ENCODE measurements at places on chromosomes 3 and 15.

- peak; percentile 50 for DNase-seq
These were observed 59.4 kb downstream of the TMEM44 start for GRCh38 chr3:194573680-194574437.

DNA sequence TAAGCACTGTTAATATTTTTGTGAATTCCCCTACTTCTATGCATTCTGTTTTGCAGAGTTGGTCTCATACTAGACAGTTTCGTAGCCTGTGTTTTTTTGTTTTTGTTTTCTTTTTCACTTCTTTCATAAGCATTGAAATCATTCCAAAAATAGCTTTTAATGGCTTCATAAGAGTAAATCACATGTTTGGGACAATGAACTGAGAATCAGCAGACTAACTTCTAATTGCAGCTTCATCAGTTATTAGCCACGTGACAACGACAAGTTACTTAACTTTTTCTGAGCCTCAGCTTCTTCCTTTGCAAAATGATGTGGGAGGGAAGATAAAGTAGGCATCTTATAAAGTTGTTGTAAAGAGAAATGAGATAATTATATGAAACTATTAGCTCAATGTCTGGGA lies 124.8 kb downstream of the LIPC start:
- no peak for DNase-seq

- DNase-seq = no peak
These were observed 71.9 kb downstream of the FILIP1L start for GRCh38 chr3:100042166-100042981.

GRCh38 chr3:114101101-114101500 lies 44.6 kb downstream of the QTRT2 start:
- no peak for DNase-seq

GRCh38 chr15:86969364-86969763 lies 889.7 kb downstream of the AGBL1 start:
- DNase-seq = no peak

GRCh38 chr3:100603469-100603868 lies 5.9 kb upstream of the ADGRG7 start:
- no peak for DNase-seq

DNA sequence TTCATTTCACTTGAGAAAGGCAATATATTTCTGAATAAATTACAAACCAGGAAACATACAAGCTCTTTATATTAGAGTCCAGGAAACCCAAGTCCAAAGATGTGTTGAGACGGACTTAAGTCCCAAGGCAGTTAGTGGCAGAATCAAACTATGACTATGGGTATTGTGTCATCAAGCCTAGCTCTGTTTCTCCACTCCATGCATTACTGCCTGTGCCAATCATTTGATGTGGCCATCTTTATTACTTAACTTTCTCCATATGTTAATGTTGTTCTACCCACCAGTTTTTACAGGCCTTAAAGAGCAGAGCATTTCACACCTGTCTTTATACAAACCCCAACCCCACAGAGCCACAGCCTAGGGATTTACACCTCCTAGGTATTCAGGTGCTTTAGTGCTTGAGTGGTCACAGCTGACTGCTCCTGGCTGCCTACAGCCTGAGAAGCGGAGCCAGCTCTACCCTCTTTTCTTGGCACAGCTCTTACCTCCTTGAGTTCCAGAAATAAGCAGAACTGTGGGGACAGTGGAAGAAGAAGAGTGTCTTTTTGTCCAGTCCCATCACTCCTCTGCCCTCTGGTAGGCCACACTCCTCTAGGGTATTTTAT lies 92.1 kb downstream of the DTWD1 start:
- no peak for DNase-seq

- DNase-seq = no peak
These were observed 296.5 kb downstream of the THSD4 start for GRCh38 chr15:71411538-71412482.

- DNase-seq = no peak
These were observed 7.6 kb upstream of the ACOX2 start for GRCh38 chr3:58544541-58544940.

- no peak for DNase-seq
These were observed 103.4 kb upstream of the MELTF start for GRCh38 chr3:197132916-197133530.

DNA sequence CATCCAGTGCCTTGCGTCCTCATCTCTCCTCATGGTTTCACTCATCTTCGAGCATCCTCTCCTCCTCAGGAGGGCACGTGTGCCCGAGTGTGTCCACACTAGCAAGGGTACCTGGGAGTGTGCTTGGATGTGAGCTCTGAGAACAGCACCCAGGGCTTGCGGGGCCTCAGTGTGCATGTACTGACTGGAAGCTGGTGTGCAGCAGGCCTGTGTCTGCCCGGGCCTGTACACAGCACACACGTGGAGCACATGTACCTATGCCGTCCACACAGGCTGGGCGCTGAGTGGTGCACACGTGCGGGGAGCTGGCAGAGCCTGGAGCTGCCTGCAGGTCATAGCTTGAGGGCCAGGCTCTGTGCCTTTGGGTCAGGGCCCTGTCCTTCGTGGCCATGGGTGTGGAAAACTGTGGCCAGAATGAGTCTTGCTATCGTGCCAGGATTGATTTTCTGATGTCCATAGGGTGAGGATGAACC lies 34.9 kb downstream of the TSPAN3 start:
- no peak for DNase-seq

DNA sequence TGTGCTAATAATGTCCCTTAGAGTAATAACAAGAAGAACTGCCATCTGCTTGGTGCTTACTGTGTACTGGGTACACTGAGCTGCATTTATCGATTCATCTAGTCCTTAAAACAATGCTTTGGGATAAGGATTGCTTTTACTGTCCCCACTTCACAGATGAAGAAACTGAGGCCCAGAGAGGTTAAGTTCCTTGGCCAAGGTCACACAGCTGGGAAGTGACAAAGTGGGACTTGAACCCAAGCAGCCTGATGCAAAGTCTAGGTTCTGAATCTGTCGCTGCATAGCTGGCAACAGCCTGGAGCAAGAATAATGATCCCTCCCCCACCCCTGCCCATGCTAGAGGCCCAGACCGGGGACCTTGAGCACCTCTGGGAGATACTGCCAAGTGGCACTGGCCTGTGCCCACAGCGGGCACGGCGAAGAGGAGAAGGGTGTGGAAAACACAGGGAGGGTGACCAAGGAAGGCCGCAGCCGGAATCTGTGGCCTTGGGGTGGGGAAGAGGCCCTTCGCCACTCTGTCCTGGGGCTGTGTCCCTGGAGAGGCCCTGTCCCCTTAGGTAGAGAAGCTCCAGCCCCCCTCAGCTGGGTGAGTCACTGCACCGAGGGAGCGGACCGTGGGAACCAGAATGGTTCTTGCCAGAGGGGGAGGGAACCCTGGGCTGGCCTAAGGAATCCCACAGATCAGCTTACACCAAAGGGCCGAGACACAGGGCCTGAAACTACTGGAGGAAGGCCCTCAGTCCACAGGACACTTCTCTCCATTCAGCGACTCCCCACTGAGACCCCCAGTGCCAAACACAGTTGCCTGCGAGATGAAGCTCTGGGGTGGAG lies 3.5 kb downstream of the PLXND1 start:
- no peak for DNase-seq

DNA sequence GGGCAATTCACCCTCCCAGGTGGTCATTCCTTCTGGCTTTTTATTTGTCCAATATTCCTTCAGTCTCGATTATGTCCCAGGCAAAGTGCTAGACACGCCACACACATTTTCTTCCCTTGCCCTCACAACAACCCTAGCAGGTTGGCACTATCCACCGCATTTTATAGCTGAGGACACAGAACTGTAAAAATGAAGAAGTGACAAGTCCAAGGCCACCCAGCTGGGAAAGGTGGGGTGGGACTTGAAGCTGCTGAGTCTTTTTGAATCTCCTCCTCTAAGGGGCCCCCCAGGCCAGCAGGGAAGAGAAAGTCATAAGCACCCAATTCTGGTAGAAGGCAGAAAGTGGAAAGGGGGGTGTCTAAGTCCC lies 60.6 kb downstream of the CEMIP start:
- DNase-seq = no peak

DNA sequence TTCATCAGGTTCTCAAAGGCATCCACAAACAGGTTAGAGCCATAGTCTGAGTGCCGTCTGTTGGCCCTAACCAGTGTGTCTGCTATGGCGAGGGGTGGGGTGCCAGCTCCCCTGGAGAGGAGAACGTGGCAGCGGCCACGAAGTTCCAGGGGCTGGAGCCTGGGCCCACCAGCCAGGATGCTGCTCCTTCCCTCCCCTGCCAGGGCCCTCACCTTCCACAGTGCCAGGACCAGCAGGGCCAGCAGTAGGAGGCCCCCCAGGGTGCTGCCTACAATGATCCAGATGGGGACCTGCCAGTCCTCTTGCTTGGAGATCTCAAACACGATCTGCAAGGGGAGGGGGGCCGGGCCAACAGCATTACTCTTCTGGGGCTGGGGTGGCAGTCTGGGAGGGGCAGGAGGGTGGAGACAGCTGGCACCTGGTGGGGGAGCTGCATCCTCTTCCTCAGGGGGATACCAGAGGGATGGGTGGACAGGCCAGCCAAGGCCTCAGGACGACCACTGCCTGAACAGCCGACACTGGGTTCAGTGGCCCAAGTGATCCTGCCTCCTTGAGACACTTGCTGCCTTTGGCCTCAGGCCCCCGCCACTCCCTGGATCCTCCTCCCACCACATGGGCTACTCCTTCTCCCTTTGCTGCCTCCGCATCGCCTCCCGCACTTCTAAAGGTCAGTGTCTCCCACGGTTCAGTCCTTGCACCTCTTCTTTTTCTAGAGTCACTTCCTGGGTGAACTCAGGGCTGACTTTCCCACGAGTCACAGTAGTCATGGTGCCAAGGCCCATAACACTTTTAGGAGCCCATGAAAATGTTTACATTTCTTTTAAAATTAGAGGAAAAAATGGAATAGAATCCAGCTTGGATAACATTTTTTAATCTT lies 26.3 kb downstream of the FEM1B start:
- DNase-seq = no peak

GRCh38 chr15:96187341-96188305 lies 142.9 kb upstream of the NR2F2 start:
- no peak for DNase-seq

GRCh38 chr15:53762916-53763315 lies 3.5 kb upstream of the WDR72 start:
- DNase-seq = no peak

GRCh38 chr3:109413049-109413448 lies 75.7 kb upstream of the DPPA4 start:
- DNase-seq = no peak

DNA sequence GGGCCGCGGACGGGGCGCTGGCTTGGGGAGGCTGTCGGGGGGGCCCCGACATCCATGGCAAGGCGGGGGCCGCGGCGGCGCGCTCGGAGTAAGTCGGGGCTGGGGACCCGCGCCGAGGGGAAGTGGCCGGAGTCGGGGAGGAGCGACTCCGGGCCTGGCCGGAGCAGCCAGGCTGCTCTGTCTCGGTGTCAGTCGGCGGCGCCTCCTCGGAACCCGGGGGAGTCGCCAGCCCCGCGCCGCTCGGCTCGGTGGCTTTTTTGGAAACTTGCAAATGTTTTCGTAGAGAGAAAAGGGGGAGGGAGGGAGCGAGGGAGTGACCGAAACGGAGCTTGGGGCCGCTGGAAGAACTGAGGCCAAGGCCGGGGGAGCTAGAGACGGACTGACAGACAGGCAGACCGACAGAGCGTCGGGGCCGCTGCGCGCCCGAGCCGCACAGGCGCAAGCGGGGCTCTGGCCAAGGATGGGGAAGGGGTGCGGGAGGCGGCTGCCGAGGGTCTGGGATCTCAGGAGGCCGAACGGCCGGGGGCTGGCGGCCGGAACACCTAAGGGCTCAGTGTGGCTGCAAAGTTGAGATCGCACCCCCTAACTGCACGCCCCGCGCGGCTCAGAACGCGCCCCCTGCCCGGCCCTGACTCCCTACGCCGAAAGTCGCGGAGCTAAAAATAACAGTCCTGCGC lies 5.0 kb downstream of the PTH1R start:
- no peak for DNase-seq

GRCh38 chr3:110608566-110608965 lies 463.1 kb upstream of the NECTIN3 start:
- DNase-seq = no peak

- DNase-seq = no peak
These were observed 1.8 kb downstream of the PSTPIP1 start for GRCh38 chr15:76996526-76997401.

GRCh38 chr3:166580561-166580960 lies 743.3 kb upstream of the BCHE start:
- no peak for DNase-seq

DNA sequence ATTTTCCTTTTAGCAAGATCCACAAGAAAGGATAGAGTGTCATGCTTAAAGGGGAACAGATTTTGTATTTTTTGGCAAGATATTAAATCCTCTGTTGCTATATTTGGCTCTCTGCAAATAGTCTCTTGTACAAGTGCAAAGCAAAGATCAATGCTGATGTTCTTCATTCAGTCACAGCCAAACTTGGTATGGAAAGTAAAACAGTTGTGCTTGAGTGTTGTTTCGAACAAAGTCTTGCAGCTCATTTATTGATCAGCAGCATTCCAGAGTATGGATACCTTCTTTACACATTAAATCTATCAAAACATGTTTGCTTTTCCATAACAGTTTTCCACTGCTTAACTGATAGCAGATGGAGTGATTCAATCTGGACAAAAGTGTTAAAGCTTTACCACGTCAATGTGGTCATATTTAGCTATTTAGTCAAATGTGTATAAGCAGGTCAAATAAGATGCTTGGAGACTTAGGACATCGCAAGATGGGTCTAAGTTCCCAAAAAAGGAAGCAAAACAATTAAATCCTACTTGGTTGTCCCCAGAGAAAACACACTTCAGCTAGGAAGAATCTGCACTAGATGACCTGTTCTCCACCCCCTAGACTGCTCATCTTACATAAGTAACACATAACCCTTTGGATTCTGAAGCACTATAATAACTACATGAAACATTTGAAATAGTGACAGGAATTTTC lies 52.4 kb downstream of the VGLL3 start:
- DNase-seq = no peak

- DNase-seq = no peak
These were observed 117.6 kb downstream of the SATB1 start for GRCh38 chr3:18307529-18307928.

DNA sequence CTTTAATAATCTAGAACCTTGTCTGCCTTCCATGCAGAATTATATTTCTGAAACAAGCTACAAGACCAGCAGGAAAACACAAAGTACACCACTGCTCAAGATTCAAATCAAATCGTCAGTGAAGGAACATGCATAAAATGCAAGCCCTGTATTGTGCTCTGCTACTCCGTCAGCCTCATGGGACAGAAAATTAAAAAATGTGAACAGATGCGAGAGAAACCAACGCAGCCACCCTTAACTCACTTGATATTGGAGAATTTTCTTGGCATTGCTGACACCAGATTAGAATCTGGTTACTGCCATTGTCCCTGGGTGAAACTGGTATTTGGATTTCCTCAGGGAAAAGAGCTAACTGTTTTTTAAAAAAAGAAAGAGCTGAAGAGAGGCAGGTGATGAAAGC lies 23.6 kb downstream of the ANXA2 start:
- no peak for DNase-seq

DNA sequence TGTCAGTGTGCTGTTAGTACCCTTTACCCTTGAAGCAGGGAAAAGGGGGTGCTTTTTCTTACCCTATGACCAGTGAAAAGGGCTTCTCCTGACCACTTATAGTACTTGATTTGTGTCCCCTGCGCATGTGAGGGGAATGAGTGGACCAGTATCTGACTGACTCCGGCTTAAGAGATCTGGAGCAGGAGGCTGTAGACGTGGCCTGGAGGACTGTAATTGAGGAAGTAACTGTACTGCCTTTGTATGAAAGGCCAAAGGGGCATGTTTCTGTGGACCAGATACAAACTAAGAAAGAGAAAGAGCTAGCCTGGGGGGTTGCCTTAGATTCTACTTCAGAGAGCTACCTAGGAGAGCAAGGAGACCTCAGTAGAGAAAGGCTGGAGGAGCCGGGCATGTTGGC lies 89.9 kb upstream of the TBL1XR1 start:
- no peak for DNase-seq

- DNase-seq = no peak
These were observed 1.7 kb upstream of the MAN2A2 start for GRCh38 chr15:90901175-90902039.

All from GM19239 (cell line).